Activated B cell treated with CpG ODN at 0.5 μM for 24 hours (primary cell): ENCODE measurements at places on chromosomes 7 and 10. TPM values are rescaled to one million over a fixed set of nuclear protein-coding genes. Genes with fewer than 3 reads are reported as not detected.

The CCDC7 gene
- 16.8 and 20.0 TPM in 2 replicates for total RNA-seq

The MYO1G gene
- 143 and 154 TPM in 2 replicates for total RNA-seq

The SLC13A1 gene
- total RNA-seq = 0.05 TPM in 1 of 2 replicates, not detected in the other

The SEMA4G gene
- total RNA-seq = 0.60 and 0.78 TPM in 2 replicates

The STK31 gene
- 0.76 and 1.0 TPM in 2 replicates for total RNA-seq

The VPS50 gene
- total RNA-seq = 29.2 and 43.7 TPM in 2 replicates
